ENCODE measurements at places on chromosomes 3 and 15. TPM values are rescaled to one million over a fixed set of nuclear protein-coding genes. Genes with fewer than 3 reads are reported as not detected.

Gene SLC28A2
- not detected for total RNA-seq

Gene MUSTN1
- 0.22 TPM for total RNA-seq

Gene MEIS2
- total RNA-seq = 98.3 TPM

Gene DLL4
- not detected for total RNA-seq

Gene ASB14
- not detected for total RNA-seq

Gene ACY1
- total RNA-seq = 66.1 TPM

Gene FOXB1
- not detected for total RNA-seq

Gene CACNA1D
- total RNA-seq = 0.05 TPM

Gene EXOSC7
- 65.0 TPM for total RNA-seq

Gene TTC23
- 13.5 TPM for total RNA-seq

Gene AQP9
- not detected for total RNA-seq

Gene WDR73
- 17.8 TPM for total RNA-seq

Gene TICRR
- total RNA-seq = 6.4 TPM

Gene GOLGA8T
- not detected for total RNA-seq

Gene ROPN1
- 0.14 TPM for total RNA-seq

Gene CHRFAM7A
- not detected for total RNA-seq

Gene CGNL1
- total RNA-seq = 4.7 TPM

Gene MTHFS
- 23.3 TPM for total RNA-seq

Gene CP
- total RNA-seq = not detected

Gene NOX5
- not detected for total RNA-seq

Gene SAMMSON
- total RNA-seq = 0.12 TPM

Gene KBTBD13
- not detected for total RNA-seq

Gene CLSTN2
- 6.3 TPM for total RNA-seq

Gene GP9
- not detected for total RNA-seq

Gene PLSCR2
- total RNA-seq = not detected

Gene ERICH6
- not detected for total RNA-seq

Gene OR5K2
- total RNA-seq = not detected

Gene MELTF
- 57.4 TPM for total RNA-seq

Gene SMAD6
- 37.9 TPM for total RNA-seq

Gene SYNPR
- not detected for total RNA-seq

Gene SV2B
- total RNA-seq = not detected

Gene CELSR3
- total RNA-seq = 5.8 TPM

Gene LARP6
- 45.4 TPM for total RNA-seq

Gene CLCN2
- 8.8 TPM for total RNA-seq

Gene MEGF11
- total RNA-seq = 0.02 TPM

Gene KCNMB2
- not detected for total RNA-seq

Gene CSTA
- total RNA-seq = not detected

Gene AGTR1
- total RNA-seq = not detected

Gene KIF15
- 19.4 TPM for total RNA-seq

Gene DCLK3
- not detected for total RNA-seq

Gene ATP13A4
- total RNA-seq = not detected
